Activated naive CD8-positive, alpha-beta T cell treated with anti-CD3 and anti-CD28 coated beads, Interleukin-2, amount 50 U/mL, for 16 hours (primary cell): ENCODE measurements at places on chromosomes 2 and 18.

DNA sequence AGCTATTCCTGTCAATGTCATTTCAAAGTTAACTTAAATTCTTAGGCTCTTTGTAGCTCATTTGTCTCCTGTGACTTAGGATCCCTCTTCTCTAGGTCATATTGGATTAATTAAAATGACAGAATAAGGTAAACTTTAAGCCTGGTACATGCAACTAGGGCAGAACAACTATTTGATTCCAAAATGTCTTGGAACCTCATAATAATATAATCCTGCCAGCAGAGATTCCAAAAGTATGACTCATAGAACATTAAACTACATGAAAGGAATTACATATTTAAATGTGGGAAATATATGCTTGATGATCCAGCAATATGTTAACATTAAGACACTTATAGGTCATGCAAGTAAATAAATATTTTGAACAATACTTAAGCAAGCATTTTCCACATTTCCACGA is 63.3 kb downstream of the COL3A1 start:
- no peak for DNase-seq

DNA sequence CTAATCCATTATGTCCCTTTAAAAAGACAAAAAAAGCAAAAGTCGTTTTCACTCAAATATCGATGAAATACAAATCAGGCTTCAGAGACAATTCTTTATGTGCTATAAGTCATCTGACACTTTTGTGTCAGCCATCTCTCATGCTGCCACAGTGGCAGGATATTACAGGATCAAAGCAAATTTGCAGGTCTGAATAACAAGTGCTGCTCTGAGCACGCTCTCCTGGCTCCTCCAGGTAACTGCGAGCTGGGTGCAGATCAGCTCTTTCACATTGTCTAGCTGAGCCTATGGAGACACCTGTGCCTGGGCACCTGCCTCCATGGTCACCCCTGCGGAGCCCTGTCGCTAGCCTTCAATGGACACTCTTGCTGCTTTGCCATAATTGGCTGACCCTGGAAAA is 250.2 kb upstream of the RAB12 start:
- DNase-seq: no peak

GRCh38 chr2:25194576-25195122 is 26.3 kb upstream of the POMC start:
- DNase-seq: no peak

DNA sequence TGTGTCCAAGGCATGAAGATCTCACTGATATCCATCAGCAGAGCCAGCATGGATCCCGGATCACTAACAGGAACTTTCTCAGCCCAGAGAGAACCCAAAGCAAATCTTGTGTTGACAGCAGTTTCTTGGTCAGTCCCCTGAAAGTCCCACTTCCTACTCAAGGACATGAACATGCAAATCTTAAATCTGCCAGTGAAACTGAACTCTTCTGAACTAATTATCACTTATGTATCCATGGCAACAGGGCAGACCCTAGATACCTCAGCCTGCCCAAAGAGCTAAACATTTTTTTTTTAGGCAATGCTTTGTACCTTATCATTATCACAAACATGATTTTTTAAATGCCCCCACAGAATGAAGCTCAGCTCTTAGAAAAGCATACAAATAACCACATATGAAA is 127.8 kb upstream of the DDX18 start:
- no peak for DNase-seq

- DNase-seq: no peak
Measured at GRCh38 chr2:230700447-230700846, 12.2 kb upstream of the CAB39 start.

- no peak for DNase-seq
Measured at GRCh38 chr2:233080836-233081229, 20.7 kb downstream of the INPP5D start.

GRCh38 chr18:23363865-23364570 is 89.1 kb upstream of the RIOK3 start:
- DNase-seq: no peak

DNA sequence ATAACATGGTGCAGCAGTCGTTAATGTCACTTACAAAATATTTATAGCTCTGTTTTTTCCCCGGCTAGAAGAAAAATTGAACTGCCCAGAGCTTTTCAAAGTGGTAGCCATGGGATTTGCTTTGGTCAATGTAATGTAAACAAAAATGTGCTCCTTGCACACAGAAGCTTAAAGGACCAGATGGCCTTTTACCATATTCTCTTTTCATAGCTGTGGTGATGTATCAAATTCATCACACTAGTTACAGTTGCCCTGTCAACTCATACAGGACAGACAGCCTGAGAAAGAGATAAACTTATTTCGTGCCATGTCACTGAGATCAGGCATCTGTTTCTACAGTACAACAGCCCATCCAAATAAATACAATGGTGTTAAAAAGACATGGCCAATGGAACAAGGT is 368.1 kb upstream of the CDH19 start:
- DNase-seq: no peak

GRCh38 chr2:4992226-4992625 is 700.0 kb upstream of the SOX11 start:
- no peak for DNase-seq

DNA sequence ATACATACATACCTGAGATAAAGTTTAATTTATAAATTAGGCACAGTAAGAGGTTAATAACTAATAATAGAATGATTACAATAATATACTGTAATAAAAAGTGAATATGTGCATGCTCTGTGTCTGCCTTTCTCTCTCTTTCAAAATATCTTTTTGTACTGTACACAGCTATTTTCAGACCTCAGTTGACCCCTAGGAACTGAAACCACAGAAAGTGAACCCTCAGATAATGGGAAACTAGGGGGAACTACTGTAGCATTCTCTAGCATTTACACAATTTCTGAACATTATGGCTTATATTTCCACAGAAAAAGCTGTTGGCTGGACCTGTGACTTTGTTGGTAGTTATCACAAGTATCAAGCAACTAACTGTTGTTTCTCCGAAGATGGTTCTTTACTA is 25.9 kb downstream of the WDR75 start:
- no peak for DNase-seq

- no peak for DNase-seq
Measured at GRCh38 chr2:149221898-149222297, 108.5 kb upstream of the LYPD6 start.

GRCh38 chr2:174325373-174326160 is 9.2 kb upstream of the SP9 start:
- DNase-seq: no peak

- no peak for DNase-seq
Measured at GRCh38 chr18:28723506-28723905, 546.6 kb upstream of the CDH2 start.

DNA sequence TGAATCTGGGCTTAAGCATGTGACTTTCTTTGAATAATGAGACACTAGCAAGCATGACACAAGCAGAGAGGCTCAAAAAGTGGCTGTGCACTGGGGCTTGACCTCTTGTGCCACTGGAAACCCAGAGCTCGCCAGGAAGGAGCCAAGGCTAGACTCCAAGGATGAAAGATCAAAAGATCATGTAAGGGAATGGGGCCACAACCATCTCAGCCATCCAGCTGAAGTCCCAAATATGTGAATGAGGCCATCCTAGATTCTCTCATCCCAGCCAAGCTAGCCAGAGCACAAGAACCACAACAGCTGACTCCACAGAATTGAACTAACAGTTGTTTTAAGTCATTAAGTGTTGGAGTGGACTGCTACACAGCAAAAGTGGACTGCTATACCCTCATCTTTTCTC is 288.1 kb downstream of the CCDC178 start:
- no peak for DNase-seq

DNA sequence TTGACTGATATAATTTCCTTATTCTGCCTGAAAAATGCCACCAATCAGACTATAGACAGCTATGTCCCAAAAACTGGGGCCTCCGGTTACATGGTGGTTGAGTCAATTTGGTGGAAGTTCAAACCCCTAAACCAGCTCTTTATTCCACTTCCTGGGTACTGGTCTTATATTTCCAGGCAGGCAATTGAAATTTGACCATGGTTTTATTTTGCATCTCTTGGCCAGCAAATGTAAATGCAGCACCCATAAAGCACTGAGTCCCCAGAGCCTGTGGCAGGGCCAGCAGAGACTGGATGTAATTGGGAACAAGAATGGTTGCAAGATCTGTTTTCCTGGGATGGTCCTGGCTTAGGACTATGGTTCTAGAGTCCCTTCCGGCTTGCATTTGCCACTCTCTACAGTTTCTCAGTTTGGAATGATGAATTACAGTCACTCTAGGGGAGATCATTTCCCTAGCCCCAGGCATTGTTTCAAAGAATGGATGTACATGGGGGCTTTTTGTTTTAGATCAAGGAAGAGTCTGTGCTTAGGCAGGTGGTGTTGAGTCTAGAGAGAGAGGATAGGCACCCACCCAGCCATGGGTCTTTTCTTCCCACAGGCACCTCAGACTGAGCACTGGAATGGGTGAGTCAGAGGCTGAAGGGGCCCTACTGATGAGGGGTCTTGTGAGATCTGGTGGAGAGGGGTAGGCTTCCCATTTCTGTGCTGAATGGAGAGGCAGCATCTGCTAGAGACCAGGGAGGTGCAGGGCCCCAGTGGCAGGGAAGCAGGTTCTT is 108.4 kb upstream of the CDC42EP3 start:
- DNase-seq: no peak

DNA sequence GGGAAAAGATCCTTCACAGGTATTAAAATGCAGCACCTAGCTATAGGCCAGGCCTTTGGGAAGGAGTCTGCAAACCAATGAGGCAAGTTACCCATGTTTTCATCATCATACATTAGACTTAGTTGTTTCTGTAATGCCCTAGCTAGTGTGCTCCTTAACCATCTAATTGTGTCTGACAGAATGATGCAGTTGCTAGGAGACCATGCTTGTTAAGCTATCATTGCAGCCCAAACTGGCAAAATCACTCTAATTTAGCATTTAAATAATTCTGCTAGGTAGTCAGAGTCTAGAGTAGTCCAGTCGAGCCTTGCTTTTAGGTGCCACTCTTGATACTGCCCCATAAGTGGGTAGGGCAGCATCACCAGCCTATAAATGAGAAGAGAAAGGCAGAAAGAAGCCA is 34.9 kb downstream of the GAD1 start:
- DNase-seq: no peak

DNA sequence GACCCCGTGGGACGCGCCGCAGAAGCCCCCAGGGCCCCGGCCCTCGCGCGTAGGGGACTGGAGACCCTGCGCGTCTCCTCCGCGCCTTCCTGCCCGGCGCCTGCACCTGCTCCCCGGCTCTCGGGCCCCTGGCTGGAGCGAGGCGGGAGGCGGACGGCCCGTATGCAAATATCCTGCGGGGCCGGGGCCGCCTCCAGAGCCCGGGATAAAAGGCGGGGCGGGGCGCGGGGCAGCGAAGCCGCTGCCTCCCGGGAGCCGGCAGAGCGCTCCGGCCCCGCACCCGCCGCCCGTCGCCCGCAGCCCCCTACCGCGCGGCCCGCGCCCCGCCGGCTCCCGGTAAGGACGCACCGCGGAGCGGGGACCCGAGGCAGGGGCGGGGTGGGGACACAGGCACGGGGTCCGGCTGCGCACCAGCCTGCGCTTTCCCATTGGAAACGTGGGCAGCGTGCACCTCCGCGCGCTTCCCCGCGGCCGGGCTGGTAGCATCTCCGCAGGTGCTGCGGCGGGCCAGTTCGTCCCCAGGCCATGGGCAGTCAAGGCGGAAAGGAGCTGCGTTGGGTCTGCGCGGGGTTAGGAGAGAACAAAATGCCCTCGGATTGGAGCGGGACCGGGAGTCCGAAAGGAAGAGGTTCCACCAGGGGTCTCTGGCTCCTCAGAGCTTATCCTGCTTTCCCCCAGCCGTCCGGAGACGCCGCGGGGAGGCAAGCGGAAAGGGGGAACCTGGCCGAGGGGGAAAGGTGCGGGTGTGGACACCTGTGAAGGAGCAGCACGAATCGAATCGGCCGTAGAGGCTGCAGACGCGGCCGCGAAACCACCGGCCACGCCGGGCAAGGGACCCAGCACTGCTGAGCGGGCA is at the start of gene ATP6V1C2:
Gene ATP6V1C2 (plus strand): TSS at position 235 of the 856 bp plus-strand sequence. CDS start 1,220 bp downstream, outside the sequence.
- DNase-seq: no peak

GRCh38 chr2:157428500-157429175 is 15.3 kb downstream of the CYTIP start:
- no peak for DNase-seq
